ENCODE measurements at places on chromosomes 11 and 22.

GRCh38 chr22:29253561-29254285 is 14.1 kb downstream of the RHBDD3 start:
- DNase-seq: no peak

DNA sequence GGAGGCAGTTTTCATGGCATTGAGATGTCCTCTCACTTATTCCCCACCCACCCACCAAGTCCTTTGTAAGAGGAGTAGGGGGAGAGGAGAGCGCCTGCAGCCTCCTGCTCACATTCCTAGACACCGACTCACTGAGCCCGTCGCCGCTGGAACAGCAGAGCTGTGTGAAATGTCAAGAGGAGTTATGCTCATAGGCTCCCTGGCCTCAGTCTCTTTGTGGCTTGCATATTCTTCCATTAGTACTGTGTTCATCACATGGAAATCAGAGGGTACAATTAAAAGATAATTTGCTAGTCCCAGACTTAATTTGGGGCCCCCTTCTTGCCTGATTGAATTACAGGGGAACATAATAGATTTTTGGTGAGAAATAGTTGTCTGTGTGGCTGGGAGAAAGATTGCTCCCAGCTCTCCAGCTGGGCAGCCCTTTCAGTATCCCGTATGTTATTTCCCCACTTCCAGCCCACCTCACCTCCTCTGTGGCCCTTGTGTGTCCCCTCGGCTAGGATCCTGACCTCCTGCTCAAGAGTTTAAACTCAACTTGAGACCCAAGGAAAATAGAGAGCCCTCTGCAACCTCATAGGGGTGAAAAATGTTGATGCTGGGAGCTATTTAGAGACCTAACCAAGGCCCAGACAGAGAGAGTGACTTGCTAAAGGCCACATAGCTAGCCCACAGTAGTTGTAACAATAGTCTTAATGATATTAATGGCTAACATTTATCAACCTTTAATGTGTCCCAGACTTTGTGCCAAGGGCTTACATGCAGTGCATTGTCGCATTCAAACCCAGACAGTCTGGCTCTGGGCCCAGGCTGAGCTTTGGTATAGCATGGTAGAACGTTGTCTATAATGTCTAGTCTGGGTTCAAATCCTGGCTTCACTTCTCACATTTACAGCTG is 32.2 kb downstream of the LIMK2 start:
- no peak for DNase-seq

- DNase-seq: no peak
These were observed 89.2 kb upstream of the E2F8 start for GRCh38 chr11:19329970-19330369.

GRCh38 chr11:114019574-114019973 is 39.9 kb upstream of the ZBTB16 start:
- no peak for DNase-seq

GRCh38 chr22:38681582-38682335 is at the start of gene TOMM22:
TSS of gene TOMM22 (plus strand) at chr22:38681957. CDS start at chr22:38681979, 22 bp downstream.
- DNase-seq: peak; percentile 71

DNA sequence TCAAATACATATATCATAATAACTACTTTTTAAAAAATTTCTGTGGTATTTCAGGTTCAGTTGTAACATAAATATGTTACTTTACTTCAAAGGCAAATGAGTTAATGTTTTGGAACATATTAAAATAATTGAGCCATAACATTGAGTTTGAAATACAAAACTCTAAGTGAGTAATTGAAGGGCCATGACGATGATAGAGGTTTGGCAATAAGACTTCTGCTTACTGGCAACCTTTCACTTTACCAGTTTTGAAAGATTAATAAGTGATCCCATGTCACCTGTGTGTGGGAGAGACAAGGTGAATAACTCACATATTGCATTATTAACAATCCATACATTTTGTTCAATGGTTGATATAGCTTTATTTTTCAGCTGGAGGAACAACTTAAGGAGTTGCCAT is 144.4 kb downstream of the GRIA4 start:
- DNase-seq: no peak

DNA sequence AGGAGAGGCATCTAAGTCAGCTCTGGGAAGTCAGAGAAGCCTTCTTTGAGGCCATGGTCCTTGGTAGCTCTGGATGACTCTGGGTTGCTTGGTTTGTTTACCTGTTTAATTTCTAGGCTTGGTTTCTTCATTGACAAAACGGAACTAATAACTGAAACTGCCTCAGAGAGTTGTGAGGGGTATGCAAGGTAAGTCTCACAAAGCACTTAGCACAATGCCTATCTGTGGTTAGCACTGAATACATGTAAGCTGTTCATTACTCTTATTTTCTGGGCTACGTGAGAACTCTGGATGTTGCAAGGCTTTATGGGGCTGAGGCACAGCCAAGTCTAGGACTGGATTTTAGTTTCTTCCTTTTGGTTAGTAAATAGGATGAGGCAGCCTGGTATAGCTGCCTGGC is 225.8 kb upstream of the NCAM1 start:
- no peak for DNase-seq

DNA sequence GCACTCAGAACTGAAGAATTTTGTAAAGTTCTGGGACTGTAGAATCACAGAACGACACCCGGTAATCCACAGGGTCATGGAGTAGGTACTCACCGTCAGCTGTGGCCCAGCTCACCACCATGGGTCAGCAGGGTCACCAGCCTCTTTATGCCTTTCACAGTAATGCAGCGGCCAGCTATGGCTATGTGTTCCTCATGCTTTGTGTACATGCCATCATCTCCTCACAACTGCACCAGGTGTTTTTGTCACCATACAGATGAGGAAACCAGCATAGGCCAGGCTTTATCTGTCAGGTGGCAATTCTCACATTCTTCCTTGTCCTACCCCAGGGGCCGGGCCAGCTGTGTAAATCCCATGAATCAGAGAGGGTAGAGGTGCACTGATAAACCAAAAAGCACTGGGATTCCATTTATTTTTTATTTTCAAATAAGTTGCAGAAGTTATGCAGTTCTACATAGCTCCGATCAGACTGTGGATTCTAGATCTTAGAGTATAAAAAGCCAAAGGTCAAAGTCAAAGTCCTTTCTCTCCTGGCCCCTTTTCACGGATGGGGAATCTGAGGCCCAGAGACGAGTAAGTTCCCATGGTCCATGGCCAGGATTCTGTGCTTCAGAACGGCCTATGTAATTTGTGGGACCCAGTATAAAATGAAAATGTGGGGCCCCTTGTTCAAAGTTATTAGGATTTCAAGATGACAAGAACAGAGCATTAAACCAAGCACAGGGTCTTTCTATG is 17.5 kb downstream of the TSKU start:
- DNase-seq: no peak

DNA sequence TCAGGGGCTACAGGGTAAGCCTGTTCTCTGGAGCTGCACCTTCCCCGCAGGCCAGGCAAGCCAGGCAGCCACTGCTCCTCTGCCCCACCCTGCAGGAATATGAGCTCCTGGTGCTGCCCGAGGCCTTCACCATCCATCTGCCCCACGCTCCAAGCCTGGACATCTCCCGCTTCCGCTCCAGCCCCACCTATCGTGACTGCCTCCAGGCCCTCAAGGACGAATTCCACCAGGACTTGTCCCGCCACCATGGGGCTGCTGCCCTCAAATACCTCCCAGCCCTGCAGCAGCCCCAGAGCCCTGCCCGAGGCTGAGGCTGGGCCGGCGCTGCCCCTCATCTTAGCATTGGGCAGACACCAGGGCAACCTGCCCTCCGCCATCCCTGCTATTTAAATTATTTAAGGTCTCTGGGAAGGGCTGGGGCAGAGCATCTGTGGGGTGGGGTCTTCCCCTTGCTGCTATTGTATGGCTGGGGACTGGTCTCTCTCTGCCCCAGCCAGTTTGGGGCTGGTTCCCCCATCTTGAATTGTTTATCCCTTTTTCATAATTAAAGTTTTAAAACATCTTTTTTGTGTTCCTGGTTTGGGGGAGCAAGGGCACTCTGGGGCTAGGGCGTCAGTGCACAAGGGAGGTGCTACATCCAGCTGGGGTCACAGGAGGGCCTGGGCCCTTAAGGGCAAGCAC is 6.2 kb downstream of the LARGE2 start:
- DNase-seq: no peak

DNA sequence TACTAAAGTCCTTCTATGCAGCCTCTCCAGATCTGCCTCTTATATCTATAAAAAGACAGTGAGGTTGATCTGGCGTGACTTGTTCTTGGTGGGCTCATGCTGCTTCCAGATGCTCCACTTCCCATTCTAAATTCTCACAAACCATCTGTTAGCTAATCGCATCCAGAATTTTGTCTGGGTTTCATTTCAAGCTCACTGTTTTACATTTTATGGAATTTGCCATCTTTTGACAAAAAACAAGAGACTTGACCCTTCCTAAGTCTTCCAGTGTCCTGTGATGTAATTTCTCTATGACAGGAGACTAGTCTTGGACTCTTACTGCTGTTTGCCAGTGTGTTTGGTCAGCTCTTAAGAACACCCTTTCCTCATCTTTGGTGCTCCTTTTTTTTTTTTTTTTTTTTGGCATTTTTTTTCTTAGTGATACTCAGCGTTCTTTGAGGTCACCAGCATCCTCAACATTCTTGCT is 23.0 kb downstream of the CRKL start:
- DNase-seq: no peak

DNA sequence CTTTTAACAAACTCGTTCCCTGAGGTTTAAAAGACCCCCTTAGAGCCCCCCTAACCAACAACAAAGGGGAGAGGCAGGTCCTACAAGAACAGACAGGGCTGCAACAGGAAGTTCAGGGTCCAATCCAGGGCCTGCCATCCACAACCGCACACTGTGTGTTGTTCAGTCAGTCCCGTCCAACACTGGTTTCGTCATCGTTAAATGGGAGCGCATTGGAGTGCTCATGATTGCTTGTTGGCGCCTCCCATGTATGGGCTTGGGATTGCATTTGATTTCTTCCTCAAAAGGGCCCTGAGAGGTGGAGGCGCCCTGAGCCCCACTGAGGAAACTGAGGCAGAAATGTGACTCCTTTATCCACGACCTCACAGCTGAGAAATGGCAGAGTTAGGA is 174.1 kb downstream of the MN1 start:
- no peak for DNase-seq

- DNase-seq: no peak
These were observed 4.9 kb downstream of the ZFTA start for GRCh38 chr11:63763496-63764339.

DNA sequence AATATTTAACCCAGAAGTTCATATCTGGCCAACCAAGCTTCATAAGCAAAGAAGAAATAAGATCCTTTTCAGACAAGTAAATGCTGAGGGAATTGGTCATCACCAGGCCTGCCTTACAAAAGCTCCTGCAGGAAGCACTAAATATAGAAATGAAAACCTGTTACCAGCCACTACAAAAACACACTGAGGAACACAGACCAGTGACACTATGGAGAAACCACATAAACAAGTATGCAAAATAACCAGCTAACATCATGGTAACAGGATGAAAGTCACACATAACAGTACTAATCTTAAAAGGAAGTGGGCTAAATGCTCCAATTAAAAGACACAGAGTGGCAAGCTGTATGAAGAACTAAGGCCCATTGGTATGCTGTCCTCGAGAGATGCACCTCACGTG is 311.4 kb downstream of the DYNC2H1 start:
- DNase-seq: no peak

DNA sequence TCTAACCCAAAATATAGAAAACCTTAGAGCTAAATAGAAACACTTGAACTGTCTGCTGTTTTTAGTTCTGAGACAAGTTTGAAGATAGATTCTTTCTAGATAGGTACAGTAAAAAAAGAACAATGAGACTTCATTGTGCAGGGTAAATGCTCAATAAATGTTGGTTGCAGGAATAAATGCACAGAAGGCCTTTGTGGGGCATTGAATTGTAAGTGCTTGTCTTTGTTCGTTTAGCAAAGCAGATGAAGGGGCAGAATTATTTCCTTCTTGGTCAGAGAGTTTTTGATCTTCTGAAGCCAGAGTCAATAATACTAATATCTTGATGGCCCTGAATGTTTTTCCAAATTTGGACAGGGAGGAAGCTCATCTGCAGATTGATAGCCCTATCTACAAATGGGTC is 340.4 kb downstream of the OPCML start:
- DNase-seq: no peak

DNA sequence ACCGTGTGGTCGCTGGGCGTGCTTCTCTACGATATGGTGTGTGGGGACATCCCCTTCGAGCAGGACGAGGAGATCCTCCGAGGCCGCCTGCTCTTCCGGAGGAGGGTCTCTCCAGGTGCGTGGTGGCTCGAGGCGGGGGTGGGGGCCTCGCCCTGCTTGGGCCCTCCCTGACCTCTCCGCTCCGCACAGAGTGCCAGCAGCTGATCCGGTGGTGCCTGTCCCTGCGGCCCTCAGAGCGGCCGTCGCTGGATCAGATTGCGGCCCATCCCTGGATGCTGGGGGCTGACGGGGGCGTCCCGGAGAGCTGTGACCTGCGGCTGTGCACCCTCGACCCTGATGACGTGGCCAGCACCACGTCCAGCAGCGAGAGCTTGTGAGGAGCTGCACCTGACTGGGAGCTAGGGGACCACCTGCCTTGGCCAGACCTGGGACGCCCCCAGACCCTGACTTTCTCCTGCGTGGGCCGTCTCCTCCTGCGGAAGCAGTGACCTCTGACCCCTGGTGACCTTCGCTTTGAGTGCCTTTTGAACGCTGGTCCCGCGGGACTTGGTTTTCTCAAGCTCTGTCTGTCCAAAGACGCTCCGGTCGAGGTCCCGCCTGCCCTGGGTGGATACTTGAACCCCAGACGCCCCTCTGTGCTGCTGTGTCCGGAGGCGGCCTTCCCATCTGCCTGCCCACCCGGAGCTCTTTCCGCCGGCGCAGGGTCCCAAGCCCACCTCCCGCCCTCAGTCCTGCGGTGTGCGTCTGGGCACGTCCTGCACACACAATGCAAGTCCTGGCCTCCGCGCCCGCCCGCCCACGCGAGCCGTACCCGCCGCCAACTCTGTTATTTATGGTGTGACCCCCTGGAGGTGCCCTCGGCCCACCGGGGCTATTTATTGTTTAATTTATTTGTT is 2.4 kb downstream of the PIM3 start:
- DNase-seq: no peak

DNA sequence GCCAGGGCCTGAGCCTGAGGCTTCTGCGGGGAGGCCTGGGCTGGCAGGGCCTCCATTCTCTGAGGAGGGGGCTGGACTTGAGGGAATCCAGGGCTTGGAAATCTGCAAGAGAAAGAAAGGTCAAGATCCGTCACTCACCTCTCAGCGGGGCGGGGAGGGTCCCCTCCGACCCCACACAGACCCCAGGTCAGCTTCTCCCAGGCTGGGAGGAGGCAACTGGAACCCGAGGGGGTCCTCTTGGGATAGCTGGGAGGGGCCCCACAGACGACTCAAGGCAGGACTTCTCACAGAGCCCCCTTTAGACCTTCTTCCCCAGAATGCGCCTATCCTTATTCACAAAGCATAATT is 11.0 kb downstream of the TNKS1BP1 start:
- no peak for DNase-seq

DNA sequence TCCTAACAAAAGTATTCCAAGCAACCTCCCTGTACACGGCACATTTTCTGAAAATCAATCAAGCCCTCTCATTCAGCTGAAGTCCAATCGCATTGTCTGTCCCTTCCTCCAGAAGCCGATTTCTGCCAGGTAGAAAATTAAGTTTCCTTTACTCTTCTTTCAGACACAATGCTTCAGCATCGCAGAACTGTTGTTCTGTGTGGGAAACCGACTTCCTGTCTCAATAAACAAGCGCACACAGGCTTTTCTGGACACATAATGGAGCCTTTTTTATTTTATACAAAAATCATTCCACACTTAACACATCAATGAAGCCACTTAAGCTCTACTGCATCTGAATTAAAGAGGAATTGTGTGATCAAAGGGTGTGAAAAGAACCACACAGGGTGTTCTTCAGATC is 75.6 kb downstream of the BLID start:
- no peak for DNase-seq

All from stimulated activated CD8-positive, alpha-beta memory T cell treated with anti-CD3 and anti-CD28 coated beads, Interleukin-4, amount 100 ng/mL, for 4 hours (primary cell).